ENCODE measurements at places on chromosomes 7 and 10.

DNA sequence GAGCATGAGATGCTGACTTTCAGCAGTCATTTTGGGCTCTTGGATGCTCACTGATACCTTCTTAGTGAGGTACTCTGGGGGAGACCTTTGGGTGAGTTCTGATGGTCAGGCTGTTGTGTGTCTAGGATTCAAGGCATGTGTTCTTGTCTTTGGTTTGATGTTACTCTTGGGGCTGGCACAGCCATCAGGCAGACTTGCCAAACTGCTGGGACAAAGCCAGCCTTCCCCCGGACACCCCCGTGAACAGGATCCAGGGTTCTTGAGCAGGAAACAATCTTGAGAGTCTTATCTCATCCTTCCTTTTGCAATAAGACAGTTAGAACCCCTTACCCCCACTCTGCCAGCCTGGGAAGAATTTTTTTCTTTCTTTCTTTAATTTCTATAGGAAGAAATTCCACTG, 42.2 kb downstream of the SUFU start:
- DNase-seq = no peak

- no peak for DNase-seq
Observed at GRCh38 chr7:72298091-72298490, 114.0 kb downstream of the CALN1 start.

GRCh38 chr10:72328829-72329204, 25.9 kb downstream of the DNAJB12 start:
- DNase-seq = no peak

- DNase-seq = no peak
Observed at GRCh38 chr7:97871659-97872024, 566 bp downstream of the ASNS start.

GRCh38 chr10:89278900-89279392, 22.9 kb upstream of the IFIT2 start:
- no peak for DNase-seq

- no peak for DNase-seq
Observed at GRCh38 chr10:100506596-100507356, 12.9 kb downstream of the SEC31B start.

- no peak for DNase-seq
Observed at GRCh38 chr10:70528741-70529362, 50.3 kb downstream of the PALD1 start.

DNA sequence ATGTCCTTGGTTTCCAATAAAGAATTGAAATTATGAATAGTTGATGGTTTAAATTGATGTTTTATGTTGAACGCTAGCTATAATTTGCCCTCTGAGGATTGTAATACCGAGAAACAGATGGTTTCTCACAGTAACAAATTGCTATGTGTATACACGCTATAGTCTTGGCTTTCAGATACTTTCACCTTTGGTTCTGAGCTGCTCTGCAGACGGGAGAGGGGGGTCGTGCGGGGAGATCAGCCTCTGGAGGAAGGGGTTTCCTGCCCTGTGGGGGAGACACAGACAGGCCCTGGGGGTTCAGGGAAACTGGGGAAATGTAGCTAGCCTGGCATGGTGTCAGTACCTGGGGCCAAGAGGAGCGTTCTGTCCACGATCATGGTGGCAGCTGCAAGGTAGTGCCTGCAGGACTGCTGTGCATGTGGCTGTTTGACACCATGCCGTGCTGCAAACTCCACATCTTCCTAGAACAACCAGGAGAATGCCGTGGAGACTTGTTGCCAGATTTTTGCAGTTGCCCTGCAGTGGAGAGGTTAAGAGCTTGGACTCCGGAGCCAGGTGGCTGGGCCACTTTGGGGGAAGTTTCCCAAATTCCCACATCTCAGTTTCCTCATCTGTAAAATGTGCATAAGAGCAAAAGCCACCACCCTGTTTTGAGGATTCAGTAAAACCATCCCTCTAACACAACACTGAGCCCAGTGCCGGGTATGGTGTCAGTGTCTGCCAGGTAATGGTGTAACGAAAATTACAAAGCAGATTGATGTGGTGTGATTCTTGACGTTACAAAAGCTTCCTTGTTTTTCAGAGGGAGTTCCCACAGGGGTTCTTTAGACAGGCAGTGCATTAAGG, 167.9 kb downstream of the CUX1 start:
- no peak for DNase-seq

DNA sequence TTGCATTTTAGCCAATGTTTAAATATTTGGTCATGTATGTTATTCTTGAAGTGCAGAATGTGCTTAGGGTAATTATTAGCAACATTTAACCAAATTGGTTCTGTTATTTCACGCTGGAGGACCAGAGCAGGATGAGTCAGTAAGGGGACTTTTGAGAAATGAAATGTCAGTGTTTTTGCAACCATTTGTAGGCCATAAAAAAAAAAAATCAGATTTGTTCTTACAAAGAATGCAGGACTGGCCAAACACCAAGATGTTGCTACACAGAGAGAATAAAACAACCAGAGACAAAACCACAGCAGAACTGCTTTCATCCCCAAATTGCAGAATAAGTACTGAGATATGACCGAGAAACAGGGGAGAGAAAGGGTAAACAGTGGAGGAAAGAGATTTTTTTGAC, 62.1 kb downstream of the TPST1 start:
- no peak for DNase-seq

DNA sequence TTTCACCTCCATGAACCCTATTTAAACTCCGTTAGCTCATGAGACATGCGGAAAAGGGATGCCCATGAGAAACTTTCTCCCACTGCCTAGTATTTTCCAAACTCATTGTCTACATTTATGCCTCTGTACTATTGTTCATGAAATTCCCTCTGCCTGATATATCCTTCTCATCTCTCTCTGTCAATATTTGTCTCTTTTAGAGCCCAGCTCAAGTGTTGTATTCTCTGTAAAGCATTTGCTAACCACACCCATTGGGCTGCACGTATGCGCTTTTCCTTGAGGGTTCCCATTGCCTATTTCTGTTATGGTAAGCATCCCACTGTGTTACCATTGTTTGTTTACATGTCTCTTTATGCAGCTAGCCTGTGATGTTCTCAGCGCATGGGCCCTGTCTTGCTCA, 211.4 kb downstream of the MDFIC start:
- DNase-seq = no peak

DNA sequence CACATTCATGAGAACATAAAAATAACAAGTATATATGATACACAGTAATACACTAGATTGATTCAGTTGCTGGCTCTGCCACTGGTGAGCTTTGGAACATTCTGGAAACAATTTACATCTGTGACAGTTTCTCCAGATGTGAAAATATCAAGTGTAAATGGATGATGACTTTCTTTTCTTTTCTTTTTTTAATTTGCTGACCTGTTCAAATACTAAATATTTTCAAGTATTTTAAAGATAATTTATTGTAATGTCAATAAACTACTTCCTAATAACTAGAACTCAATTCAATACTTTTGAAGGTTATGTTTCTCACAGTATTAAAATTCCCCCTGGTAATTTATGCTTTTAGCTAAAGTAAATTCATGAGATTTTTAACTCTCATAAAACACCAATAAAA, 180.3 kb downstream of the CRPPA start:
- DNase-seq = no peak

DNA sequence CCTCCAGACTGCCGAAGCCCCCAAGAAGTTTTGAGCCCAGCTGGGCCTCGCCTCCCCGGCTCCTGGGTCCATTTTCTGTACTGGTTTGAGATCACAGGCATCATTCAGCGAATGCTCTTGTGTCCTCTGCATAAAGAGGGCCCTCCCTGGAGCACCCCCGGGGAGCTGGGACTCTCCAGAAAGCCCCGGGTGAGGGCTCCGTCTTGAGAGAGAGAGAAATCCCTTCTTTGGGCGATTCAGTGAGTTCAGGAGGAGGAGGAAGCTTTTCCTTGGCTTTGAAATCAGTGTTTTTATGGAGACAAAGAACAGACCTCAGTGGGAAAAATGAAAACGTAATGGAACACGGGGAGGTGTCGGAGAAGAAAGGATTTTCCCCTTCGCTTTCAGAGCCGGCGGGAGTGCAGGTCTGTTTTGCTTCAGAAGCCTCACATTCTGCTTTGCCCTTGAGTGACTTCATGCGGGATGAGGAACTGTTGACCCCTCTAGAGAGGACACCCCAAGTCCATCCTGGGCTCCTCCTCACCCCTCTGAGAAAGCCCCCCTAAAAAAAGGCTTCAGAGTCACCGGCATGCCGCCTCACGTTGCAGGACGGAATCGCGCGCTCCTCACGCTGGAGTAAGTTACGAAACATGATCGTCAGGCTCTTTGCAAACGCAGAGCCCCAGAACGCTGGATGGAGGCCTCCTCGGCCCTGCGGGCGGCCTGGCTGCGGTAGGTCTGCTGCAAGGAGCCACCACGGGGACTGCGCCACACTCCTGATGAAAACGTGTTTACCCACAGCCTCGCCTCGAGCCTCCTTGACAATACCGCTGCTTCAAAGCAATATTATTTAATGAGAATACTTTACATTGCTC, 8.5 kb upstream of the AP5Z1 start:
- DNase-seq = no peak

DNA sequence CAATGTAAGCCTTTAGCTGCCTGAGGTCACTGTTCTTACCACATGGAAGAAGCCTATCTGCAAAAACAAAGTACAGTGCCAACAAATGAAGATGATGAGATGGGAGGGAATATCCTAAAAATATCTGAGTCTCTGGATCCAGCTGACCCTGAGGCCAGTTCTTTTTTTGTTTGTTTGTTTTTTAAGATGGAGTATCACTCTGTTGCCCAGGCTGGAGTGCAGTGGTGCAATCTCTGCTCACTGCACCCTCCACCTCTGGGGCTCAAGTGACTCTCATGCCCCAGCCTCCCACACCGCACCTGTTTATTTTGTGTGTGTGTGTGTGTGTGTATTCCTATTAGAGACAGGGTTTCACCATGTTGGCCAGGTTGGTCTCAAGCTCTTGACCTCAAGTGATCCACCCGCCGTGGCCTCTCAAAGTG, 44.9 kb downstream of the HYCC1 start:
- DNase-seq = no peak

- DNase-seq = no peak
Observed at GRCh38 chr10:47225928-47226645, 73.9 kb upstream of the GDF10 start.

- no peak for DNase-seq
Observed at GRCh38 chr10:35992107-35992506, 350.0 kb upstream of the FZD8 start.

GRCh38 chr10:62224606-62225005, 44.0 kb downstream of the RTKN2 start:
- no peak for DNase-seq

DNA sequence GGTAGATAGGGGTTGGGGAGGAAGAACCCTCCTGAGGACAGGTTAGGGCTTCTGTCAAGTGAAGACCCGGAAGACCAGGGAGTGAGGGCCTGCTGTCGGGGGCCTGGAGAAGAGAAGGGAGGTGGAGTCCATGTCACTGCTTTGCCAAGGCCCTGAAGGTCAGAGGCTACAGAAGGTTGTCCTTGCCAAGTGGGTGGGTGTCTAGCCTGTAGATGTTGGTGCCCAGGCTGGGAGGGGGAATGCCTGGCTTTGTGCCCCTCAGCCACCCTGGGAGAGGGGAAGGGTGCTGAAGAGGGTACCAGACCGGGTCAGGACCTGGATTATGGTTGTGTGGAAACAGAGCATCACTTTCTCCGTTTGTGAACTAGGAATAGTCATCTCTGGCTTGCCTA, 67.2 kb upstream of the AQP1 start:
- no peak for DNase-seq

GRCh38 chr10:119654540-119654939, 3.4 kb downstream of the BAG3 start:
- no peak for DNase-seq

DNA sequence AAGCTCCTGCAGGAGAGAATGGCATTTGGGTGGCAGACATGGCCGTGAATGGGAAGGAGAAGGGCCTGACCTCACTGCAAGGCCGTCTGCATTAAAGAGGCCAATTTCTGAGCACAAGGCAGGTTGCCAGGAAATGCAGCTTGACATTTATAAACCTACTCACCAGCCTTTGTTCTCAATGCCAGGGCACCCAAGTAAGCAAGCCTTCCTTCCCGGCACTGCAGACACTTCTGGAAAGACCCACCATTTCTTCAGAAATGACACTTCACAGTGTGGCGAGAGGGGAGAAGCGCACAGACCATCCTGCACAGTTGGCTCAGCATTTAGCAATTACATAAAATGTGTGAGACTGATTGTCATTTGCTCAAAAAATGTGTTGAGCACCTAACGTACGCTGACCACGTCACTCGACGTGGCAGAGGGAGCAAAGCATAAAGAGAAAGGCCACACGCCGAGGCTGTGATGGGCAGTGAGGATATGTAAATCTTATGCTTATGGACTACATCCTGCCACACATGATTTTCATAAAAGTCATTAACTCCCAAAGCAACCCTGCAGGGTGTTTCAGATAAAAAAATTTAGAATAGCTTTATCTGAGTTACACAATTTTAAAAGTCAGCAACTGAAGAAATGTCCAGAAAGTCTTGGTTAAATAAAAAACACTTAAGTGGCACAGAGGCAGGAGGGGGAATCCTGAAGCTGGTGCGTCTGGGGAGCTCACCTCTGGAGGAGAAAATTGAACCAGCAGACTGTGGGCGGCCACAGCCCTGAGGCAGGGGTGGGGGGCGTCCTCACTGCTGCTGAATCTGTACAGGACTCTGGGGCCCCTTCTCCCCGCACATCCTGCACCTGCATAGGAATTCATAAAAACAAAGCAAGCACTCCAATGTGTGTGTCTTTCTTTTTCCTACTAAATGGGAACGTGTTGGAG, 543.8 kb downstream of the PTPRN2 start:
- DNase-seq = no peak

DNA sequence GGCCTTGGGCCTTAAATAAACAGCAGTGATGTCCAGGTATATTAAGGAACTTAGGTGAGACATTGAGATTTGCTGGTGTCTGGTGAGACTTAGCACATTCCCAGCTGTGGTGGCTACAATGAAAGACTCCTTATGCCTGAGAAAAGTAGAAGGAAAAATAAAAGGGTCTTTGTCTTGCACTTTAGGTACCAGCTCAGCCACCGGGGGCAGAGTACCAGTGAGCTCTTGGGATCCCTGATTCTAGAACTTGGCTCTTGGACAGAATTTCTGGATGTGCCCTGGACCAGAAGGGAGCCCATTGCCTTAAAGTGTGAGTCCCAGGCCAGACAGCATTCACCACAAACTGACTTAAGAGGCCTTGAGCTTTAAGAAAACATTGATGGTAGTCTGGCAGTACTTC, 1038.7 kb downstream of the SORCS3 start:
- no peak for DNase-seq

DNA sequence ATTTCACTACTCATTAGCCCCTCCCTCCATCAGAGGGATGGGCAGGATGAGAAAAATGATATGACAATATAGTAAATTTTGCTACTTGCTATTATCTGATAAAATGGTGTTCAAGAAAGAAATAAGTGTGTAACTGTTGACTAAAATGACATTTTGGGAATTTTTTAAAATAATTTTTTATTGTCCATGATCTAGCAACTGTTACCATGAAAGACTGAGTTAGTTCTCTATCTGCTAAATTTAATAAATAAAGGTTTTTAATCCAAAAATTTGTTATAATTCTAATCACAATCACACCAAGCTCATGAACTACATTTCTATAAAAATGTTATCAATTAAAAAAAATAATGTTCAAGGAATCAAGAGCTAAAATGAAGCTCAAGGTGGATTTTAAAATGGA, 28.7 kb upstream of the EPC1 start:
- DNase-seq = no peak

GRCh38 chr10:107807836-107808235, 643.3 kb upstream of the SORCS1 start:
- DNase-seq = no peak

- no peak for DNase-seq
Observed at GRCh38 chr7:17769918-17770317, 170.4 kb downstream of the SNX13 start.

- no peak for DNase-seq
Observed at GRCh38 chr10:28822719-28823464, 145.6 kb downstream of the BAMBI start.

- DNase-seq = no peak
Observed at GRCh38 chr7:28703037-28703765, 254.9 kb downstream of the TRIL start.
